ENCODE measurements at places on chromosomes 2 and 18.

DNA sequence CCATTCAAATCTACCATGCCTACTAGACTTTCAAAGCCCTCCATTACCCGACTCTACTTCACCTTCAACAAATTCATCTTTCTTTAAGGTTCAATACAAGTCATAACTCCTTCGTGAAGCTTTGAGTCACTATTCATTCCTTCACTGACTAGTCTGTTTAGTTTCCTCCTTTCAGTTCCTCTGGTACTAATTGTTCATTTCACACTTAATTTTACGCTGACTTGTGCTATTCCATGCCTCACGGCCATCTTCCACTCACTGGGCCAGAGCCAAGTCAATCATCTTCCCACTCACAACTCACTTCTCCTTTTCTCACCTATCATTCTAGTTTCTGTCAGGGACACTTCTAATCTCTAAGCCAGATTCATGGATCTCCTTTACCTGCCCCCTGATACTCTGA lies 136.2 kb downstream of the MTX2 start:
- no peak for DNase-seq

- DNase-seq = no peak
These were observed 32.7 kb downstream of the COX7A2L start for GRCh38 chr2:42328148-42328833.

GRCh38 chr18:45957100-45957499 lies 10.0 kb downstream of the EPG5 start:
- DNase-seq = no peak

DNA sequence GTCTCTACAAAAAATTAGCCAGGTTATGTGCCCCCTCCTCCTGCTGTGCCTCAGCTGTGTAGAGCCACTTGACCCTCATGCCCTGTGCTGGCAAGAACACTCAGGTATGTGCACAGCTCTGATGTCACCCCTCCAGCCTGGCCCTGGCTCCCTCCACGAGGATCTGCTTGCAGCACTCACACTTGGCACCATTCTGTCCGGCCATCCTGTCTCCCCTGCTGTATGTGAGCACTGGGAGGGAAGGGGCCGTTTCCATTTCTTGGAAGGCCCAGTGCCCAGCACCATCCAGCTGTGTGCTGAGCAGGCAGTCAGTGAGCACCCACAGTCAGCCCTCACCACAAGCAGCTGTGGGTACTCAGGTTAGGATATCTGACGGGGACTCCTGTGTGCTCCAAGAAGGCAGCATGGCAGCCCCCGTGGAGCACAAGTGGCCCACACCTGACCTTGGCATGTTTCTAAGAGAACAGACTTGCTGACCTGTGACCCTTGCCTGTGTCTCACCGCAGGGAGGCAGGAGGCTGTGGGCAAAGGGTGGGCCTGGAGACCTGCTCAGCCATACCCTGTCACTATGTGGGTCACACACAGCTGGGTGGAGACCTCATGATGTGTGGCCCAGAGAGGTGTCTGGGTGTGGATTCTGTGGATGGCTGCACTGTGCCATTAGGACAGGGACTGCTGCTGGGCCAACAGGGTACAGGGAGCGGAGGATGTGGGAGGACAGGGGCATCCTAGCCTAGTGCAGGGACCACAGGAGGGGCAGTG lies 31.5 kb downstream of the USP34 start:
- no peak for DNase-seq

- no peak for DNase-seq
These were observed 100.4 kb upstream of the LCLAT1 start for GRCh38 chr2:30346471-30347169.

GRCh38 chr2:145194673-145195072 lies 674.8 kb upstream of the ZEB2 start:
- DNase-seq = no peak

DNA sequence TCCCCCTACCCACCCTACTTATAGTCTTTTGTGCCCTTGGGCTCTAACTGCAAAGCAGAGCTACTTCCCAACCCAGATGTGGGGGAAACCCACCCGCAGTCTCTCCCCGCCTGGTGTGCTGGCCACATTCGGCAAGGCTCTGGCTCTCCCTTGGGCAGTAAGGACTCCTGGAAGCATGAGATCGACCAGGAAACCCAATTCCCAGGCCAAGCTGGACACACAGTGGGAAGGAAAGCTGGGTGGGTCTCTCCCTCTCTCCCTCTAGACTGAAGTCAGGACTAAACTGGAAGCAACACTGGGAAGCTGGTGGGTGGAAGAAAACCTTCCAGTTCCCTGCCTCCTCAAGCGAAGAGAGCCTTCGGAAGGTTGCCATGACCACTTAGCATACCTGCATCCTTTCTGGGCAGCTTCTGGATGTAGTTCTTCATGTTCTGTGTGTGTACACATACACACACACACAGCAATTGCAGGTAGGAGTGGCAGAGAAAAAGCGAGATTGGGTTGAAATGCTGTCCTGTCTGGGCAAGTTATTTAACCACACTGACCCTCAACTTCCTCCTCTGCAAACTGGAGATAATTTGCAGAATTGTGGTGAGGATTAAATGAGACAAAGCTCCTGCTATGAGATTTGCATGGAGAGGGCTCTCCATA lies 33.9 kb downstream of the ZBTB7C start:
- DNase-seq = no peak

DNA sequence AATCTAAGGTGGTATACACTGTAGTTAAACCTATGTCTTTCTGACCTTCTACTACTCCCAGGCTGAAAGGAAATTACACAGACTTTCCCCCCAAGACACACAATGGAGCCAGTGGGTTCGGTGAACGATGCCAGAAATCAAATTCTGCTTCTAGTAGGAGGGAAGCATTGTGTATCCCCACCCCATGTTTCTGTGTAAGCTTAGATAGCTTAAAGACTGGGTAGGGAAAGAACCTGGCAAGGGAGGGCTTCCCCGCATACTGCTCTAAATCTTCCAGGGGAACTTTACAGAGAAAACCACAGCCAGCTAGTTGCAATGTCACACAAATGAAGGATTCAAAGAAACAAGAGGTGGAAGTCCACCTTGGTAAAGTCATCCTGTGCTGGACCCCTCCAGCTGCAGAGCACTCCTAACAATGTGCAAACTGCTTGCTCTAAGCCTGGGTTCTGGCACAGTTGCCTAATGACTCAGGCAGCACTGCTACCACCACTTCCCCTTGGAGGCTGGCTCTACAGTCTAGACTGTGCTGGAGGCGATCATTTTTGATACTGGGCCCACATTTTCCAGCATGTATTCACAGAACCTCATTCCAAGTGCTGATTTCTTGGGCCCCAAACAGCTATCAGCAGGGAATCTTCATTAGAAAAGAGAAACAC lies 47.5 kb downstream of the TRIB2 start:
- no peak for DNase-seq

GRCh38 chr2:88038263-88039105 lies 17.1 kb downstream of the KRCC1 start:
- no peak for DNase-seq

GRCh38 chr2:217933617-217933993 lies 69.2 kb downstream of the TNS1 start:
- DNase-seq = no peak

GRCh38 chr18:23733895-23734294 lies 44.6 kb downstream of the LAMA3 start:
- no peak for DNase-seq

DNA sequence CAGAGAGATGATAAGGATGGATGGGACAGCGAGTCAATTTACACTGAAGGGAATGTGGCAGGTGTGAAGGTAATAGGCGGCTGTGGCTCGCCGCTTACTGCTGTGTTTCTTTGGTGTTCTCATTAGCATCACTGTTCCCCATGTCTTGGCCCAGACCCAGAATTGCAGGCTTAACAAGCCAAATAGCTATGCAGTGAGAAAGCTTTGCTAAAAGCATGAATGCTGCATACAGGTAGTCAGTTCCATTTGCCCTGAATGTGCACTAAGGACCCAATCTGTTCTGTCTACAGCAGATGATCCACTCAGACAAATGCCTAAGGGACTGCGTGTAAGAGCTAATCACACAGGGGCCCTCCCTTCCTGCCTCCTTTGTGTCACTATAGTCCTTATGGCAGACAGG lies 262.6 kb downstream of the DCDC2C start:
- no peak for DNase-seq

DNA sequence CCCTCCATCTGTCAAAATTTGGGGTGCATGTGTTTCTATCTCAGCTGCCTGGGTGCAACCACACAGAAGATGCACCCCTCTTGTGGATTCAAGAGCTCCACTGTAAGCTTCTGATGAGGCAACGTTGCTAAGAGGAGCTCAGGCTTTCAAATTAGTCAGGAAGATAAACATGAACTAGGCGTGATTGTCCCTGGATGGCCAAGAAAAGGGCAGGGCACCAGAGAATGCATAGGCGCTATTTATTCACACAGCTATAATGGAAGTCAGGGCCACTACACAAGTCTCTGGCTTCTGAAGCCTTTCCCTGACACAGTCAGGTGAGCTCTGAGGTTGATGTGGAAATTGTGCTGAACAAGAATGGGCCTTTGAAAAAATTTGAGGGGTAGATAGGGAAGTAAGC lies 1466.0 kb upstream of the CELF4 start:
- no peak for DNase-seq

DNA sequence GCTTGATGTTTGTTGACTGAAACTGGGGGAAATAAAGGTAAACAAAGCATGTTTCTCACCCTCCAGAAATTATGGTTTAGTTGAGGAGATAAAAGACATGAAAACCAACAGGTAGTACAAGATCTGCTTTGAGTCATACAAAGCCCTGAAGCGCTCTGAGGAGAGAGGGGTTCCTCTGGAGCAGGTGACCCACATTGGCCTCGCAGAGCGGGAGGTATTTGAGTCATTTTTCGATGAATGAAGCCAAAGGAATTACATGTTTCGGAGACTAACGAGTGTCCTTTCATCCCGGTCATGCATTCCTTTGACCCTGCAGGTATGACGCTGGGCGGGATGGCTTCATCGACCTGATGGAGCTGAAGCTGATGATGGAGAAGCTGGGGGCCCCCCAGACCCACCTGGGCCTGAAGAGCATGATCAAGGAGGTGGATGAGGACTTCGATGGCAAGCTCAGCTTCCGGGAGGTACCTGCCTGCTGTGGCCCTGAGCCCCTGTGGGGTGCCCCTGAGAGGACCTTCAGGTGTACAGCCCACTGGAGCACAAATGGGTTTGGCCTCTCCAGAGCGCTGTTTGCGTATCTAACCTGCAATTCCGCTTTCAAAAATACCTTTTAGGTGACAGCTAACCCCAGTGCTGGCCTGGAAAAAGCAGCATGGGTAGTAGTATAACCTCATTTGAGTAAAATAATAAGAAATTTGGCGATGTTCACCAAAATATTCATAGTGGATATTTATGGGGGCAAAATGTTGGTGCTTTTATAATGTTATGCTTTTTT lies 29.3 kb downstream of the EFHD1 start:
- no peak for DNase-seq

GRCh38 chr2:119544939-119545475 lies 758 bp downstream of the CFAP221 start:
- no peak for DNase-seq

- no peak for DNase-seq
These were observed 547.0 kb downstream of the NUP35 start for GRCh38 chr2:183671233-183671632.

DNA sequence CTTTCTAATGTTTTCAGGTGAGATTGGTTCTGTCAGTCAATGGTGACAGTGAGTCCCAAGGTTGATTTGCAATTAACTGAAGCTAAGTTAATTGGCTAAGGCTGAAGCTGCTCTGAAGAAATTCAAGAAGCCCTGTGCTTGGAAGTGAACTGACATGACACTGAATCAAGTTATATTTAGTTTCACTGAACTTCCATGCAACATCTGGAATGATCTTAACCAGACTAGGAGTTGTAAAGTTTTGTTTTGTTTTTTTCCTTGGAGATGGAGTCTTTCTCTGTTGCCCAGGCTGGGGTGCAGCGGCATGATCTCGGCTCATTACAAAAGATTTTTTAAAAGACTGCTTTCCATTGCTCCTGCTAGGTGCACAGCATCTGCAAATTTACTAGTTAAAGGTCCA lies 11.4 kb downstream of the SERPINB5 start:
- DNase-seq = no peak

- DNase-seq = no peak
These were observed 122.8 kb downstream of the OSBPL1A start for GRCh38 chr18:24274837-24275236.

DNA sequence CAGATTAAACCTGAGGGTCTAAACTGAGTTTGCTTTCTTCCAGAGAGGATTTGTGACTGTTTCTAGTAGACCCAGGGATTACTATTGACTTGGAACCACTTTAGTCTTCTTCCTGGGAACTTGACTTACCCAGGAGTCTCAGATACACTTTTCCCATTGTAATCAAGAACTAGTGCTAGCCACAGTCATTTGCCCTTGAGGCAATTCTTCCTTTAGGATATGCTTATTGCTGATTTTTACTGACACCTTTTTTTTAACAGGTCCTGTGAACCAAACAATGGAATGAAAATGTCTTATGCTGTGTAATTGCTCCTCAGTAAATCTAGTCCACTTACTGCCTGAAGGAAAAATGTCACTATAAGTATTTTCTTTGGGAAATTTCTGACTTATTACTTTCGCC lies 78.3 kb downstream of the TAF4B start:
- no peak for DNase-seq

- no peak for DNase-seq
These were observed 46.3 kb downstream of the ASB18 start for GRCh38 chr2:236217926-236218325.

- no peak for DNase-seq
These were observed 18.5 kb downstream of the LPIN1 start for GRCh38 chr2:11764920-11765319.

GRCh38 chr2:46458763-46459500 lies 20.4 kb upstream of the TMEM247 start:
- no peak for DNase-seq

- DNase-seq = no peak
These were observed 19.7 kb upstream of the RIOK3 start for GRCh38 chr18:23433360-23433759.

Data from activated CD4-positive, CD25-positive, alpha-beta regulatory T cell (primary cell).